ENCODE measurements at places on chromosomes 4 and X.

- no peak for DNase-seq
Measured at GRCh38 chr4:4603067-4603466, 61.2 kb upstream of the STX18 start.

- DNase-seq, result no peak
Measured at GRCh38 chr4:112855058-112855457, 194.4 kb upstream of the ANK2 start.

- no peak for DNase-seq
Measured at GRCh38 chr4:80268936-80269335, 2.5 kb downstream of the FGF5 start.

- DNase-seq, result no peak
Measured at GRCh38 chr4:174553031-174553430, 30.7 kb upstream of the HPGD start.

GRCh38 chr4:142614621-142615323 is 231.3 kb downstream of the INPP4B start:
- DNase-seq, result peak; percentile 8

DNA sequence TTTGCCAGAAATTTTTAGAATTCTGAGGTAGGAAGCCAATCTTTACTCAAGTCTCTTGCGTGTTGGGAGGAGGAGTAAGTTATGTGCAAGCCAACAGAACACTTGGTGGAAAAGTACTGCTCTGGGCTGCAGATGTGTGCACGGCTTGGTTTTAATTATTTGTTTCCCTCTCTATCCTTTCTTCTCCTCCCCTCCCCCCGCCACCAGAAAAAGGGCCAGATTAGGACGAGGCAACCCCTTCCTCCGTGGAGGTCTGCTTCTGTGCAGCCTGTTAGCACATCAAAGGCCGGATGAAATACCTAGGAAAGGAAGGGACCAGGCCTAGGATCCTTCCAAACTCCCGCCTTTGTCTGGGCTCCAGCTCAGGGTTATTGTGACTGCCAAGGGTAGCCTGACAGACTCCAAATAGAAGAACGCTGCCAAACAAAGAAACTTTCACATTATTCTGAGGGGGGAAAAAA is 1.0 kb upstream of the PGRMC1 start:
- DNase-seq, result no peak

- DNase-seq, result no peak
Measured at GRCh38 chrX:48497871-48498270, 10.9 kb upstream of the PORCN start.

DNA sequence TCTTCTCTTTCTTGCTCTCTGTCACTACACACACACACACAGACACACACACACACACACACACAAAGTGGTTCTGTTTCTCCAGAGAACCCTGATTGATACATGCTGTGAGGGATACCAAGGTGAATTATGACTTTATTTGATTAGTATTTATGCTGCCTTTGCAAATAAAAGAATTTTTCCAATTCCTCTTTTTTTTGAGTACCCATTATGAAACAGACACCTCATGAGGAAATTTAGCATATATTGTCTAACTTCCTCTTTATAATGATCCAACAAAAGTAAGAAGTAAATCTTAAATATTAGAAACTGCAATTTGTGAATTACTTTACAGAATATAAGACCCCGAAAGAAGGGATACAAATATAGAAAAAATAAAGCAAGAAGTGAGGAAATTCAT is 14.3 kb upstream of the RAB28 start:
- no peak for DNase-seq

- DNase-seq, result no peak
Measured at GRCh38 chrX:46258356-46258755, 286.9 kb downstream of the ZNF674 start.

GRCh38 chr4:8351931-8352367 is 82.4 kb downstream of the HTRA3 start:
- no peak for DNase-seq

DNA sequence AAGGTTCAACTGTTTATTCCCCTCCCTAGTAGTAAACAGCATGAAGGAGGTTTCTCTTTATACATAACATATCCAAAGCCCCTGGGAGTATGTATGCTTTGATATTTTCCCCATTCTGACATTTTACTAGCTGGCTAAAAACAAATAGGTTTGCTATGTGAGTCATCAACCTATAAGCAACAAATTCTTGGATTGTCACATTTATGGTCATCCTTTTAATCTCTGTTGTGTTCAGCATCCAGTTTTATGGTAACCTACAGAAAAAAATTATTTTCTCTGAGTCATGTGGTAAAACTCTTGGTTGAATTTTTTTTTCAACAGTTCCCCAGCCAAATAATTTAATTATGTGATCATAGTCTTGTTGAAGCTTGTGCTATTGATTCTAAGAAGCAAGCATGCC is 734.1 kb downstream of the ADGRL3 start:
- no peak for DNase-seq

- DNase-seq, result no peak
Measured at GRCh38 chrX:70260104-70260503, at the start of gene P2RY4. Gene P2RY4 (minus strand): TSS chrX:70260204. CDS start chrX:70259624, 580 bp downstream.

DNA sequence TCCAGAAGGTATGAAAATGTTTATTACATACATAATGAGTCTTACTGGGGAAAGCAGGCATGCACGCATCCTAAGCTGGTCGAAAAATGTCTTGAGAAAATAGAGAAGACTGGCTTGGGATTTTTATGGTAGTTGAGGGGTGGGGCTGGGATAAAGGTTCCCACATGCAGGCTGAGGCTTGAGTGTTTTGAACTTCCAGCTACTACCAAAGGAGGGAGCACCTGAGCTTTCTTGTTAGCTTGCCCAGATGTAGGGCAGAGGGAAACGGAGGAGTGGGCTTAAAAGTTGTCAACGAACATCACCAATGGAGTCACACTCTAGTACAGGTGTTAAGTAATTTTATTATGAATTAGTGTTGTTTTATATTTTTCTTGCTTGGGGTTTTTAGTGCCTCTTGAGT is 39.6 kb upstream of the SRPX start:
- DNase-seq, result peak; percentile 21

DNA sequence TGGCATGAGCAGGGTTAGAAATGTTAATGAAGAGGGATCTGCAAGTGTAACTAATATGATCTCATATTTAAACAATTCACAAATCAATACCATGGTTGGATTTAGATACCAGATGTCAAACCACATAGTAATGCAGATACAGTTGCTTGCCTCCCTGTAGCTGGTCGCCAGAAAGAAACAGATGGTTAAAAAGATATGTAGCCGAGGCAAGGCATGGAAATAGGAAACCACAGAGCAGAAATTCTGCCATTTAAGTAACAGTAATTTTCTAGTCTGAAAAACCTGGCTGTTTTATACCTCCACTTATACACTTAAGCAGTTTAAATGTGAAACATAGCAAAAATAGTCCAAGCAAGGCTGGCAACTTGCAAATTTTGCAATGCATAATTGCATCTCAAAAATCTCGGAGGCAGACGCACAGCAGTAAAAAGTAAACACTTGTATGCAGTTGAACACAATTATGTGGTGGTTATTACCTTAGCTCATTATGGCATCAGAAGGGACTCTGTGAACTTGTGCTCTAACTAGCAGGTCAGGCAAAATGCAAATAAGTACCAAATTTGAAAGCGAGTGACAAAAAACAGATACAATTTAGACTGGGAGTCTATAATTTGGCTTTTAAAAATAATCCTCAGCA is 126.8 kb downstream of the NAA11 start:
- DNase-seq, result no peak

DNA sequence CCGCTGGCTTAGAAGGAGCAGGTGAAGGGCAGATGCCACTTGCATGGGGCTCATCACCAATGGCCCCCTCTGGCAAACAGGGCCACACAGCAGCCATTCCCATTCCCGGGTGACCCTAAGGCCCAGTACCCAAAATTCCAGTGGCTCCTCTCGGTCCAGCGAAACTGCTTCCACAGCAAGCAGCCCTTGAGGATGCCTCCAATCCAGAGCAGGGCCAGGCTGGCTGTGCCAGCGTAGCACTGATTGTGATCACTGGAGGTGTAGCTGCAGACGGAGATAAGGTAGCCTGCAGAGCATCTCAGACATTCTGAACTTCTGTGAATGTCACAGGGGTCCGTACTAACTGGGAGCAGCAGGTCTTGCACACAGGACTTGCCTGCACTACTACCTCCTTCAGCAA is 27.3 kb downstream of the ACSL1 start:
- no peak for DNase-seq

DNA sequence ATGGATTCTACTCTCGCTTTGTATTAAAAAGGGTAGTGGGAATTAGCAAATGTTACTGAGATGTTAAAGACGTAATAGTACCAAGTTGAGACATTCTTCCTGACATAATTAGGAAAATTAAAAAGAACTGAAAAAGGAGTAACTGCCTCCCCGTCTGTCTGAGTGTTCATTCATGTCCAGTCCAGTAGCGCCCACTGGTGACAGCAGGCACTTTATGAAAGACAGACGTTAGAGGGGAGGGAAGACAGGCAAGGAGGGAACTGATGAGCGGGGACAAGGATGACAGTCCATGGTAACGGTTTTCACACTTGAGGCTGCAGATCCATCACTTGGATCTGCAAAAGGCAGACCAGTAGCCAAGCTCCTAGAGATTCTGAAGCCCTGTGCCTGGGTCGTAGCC is 326.7 kb downstream of the STK32B start:
- no peak for DNase-seq

GRCh38 chr4:40306976-40307375 is 28.2 kb upstream of the CHRNA9 start:
- DNase-seq, result no peak

- DNase-seq, result no peak
Measured at GRCh38 chr4:25437926-25438325, 60.9 kb downstream of the ANAPC4 start.

DNA sequence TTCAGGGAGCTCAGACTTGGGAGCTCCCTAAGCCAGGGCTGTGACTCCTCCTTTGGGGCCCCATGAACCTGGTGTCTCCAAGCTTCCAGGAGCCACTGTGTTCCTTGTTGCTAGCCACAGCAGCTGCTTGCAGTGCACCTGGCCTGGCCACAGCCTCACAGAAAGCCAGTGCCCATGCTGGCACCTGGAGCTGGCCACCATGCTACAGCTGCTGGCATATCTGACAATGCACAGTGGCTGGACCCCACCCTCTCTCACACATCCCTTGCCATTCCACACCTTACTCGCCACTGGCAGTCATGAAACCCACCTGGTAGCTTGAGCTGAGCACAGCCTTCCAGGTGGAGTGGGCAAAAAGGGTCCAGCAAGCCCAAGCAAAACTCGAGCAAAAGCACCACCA is 441.7 kb downstream of the ARAP2 start:
- DNase-seq, result no peak

GRCh38 chr4:16642897-16643296 is 255.5 kb downstream of the LDB2 start:
- peak; percentile 29 for DNase-seq

DNA sequence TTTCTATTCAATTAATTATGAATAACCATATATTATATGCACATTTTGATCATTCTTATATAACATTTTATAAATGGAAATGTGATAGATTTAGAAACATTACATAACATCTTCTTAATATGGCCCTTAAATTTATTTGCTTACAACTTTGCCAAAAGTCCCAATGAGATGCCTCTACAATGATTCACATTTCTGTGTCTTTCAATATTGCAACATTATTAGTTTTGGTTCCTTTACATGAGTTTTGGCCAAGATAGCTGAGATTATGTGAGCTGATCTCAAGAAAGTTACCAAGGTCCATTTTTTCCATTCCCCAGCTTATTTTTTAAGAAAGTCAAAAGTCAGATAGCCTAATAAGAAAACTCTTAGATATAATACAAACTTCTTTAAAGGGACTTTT is 361.2 kb downstream of the PCDH7 start:
- no peak for DNase-seq

DNA sequence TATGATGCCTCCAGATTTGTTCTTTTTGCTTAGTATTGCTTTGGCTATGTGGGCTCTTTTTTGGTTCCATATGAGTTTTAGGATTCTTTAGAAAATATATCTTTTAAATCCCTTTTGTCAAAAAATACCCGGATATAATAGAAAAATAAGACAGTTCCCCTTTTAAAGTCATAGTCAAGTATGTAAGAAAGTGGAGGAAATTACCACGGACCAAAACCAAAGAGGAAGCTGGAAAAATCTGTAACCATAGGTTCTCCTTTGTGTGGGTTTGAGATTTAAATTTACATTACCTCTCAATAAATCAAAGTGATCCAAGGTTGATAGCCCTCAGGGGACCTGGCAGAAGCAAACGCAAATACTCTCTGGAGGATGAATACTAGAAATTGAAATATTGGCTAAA is 58.3 kb upstream of the PACRGL start:
- DNase-seq, result no peak

DNA sequence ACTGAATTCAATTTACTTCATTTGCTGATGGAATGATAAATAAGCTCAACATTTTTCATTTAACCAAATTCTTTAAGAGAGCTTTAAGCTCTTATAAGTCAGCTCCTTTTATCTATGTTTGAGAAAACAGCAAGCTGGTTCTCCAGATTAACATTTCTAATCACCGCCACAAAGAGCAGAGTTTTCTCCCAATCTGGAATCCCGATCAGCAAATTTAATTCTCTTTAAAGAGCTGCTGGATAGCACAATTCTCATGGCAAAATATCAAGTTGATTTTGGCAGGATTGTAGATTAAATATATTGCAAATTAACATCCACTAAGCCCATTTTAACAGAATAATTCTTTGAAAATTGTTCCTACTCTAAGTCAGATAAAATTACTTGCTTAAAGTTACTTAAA is 48.8 kb downstream of the RPS6KA3 start:
- DNase-seq, result no peak

GRCh38 chrX:126165721-126166461 is at the start of gene DCAF12L2:
Gene DCAF12L2 (minus strand): TSS chrX:126166289. CDS start chrX:126165924, 365 bp downstream.
- no peak for DNase-seq

- DNase-seq, result peak; percentile 36
Measured at GRCh38 chrX:146887020-146887419, 72.5 kb upstream of the CXorf51A start.

DNA sequence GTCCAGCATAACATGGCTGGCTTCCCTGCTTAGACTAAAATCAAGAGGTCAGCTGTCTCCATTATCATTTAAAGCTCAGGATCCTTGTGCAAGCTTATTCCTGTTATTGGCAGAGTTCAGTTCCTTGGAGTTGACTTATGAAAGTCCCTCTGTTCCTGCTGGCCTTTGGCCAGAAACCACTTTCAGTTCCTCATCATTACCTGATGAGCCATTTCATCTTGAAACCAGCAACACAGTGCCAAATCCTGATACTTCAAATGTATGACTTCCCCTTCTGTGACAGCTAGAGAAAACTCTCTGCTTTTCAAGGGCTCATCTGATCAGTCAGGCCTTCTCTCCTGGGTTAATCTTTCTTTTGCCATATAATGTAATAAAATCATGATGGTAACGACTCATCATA is 110.6 kb upstream of the FSTL5 start:
- DNase-seq, result peak; percentile 3
